ENCODE measurements at places on chromosomes 3 and 15.
A peak's percentile ranks its signal among the peaks of the same experiment; 100 is the strongest.

GRCh38 chr15:64182859-64183370, 20.1 kb upstream of the PPIB start:
- no peak for DNase-seq

- no peak for DNase-seq
Measured at GRCh38 chr3:147417551-147418295, 8.6 kb downstream of the ZIC1 start.

GRCh38 chr3:35946854-35947515, 307.7 kb downstream of the ARPP21 start:
- peak; percentile 49 for DNase-seq

DNA sequence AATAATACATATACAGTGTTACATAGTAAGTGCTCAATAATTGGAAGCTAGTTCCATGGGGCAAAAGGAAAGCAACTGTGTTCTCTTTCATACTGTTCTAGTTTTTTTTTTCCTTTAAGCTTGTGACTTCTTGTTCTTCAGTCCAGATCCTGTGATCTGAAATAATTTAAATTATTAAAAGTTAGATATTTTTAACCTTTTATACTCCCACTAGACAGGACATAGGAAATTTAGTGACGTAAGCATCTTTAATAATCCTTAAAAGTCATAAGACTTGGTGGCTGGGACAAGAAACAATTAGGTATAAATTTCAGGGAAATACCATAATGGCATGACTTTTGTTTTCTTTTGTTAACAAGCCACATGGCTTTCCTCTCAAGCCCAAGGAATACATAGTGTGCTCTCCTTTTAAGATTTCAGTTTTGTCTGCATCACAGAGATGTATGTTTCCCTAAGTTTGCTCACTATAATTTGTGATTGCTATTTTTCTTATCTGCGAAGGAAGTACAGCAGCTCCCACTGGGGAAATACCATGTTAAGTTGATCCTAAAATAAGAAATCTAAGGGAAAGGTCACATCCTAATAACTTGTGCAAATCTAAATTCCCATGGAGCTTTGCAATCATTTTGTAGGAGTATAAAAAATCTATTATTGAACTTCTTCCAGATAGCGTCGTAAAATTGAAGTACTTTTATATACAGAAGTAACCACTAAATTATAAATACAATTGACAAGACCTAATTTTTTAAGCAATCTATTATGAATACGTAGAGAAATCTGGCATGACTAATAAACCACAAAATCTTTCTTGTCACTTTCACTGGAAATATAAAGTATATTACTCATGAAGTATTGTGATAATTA, 30.1 kb downstream of the PPARG start:
- DNase-seq: no peak

- DNase-seq: no peak
Measured at GRCh38 chr3:137304313-137305056, 346.7 kb downstream of the IL20RB start.

DNA sequence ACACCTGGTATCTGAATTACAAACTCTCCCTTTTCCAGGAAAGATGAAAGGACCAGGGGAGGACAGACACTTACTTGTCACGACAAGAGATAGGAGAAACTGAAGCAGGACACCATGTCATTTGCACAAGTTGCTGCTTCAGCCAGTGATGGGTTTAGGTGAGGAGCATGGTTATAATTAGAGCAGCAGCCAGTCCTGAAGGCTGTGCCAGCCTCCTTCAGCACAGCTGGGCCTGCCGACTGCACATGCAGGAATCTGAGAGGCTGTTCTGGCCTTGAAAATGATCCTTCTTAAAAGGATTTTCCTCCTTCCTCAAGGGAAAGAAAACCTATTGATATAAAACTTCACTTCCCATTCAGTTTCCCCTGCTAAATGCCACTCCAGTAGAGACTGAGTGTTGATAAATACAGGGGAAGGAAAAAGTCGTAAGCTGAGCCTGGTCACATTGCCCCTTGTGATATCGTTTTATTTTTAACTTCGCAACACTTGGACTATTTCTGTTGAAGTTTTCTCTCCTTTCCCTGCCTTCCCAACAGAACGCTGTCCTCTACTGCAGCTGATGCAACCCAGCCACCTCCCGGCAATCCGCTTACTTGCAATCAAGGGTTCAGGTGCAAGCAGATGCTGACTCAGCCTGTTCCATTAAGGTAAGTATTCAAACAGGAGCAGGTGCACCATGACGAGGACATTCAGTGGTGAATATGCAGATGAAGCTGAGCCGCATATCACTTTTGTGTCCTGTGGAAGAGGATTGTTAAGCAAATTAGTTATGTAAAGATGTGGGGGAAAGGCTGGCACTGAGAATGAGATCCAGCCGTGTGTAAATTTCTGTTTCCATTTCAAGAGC, at the start of gene FBXO40:
Gene FBXO40, plus strand, starts transcription at position 524 of the 847 bp plus-strand sequence. CDS start 27,197 bp downstream, outside the sequence.
- no peak for DNase-seq

Data from NCI-H1092 (cell line).